KBM-7 (cell line): ENCODE measurements at places on chromosomes 7 and 10.

- DNase-seq: no peak
These were observed 50.0 kb downstream of the ANLN start for GRCh38 chr7:36439624-36440023.

DNA sequence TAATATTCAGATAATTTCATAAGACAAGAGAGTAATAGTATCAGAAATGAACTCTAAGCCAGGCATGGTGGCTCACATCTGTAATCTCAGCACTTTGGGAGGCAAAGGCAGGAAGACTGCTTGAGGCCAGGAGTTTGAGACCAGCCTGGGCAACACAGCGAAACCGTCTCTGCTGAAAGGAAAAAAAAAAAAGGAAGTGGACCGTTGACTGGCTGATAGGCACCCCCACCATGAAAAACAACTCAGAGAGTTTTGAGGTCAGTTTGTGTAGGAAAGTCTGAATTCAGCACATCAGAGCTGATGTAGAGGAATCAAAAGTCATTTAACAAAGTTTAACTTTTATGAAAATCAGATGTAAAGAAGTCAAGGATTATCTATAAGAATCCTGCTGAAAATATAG, 63.2 kb upstream of the AMPH start:
- DNase-seq: peak; percentile 49

DNA sequence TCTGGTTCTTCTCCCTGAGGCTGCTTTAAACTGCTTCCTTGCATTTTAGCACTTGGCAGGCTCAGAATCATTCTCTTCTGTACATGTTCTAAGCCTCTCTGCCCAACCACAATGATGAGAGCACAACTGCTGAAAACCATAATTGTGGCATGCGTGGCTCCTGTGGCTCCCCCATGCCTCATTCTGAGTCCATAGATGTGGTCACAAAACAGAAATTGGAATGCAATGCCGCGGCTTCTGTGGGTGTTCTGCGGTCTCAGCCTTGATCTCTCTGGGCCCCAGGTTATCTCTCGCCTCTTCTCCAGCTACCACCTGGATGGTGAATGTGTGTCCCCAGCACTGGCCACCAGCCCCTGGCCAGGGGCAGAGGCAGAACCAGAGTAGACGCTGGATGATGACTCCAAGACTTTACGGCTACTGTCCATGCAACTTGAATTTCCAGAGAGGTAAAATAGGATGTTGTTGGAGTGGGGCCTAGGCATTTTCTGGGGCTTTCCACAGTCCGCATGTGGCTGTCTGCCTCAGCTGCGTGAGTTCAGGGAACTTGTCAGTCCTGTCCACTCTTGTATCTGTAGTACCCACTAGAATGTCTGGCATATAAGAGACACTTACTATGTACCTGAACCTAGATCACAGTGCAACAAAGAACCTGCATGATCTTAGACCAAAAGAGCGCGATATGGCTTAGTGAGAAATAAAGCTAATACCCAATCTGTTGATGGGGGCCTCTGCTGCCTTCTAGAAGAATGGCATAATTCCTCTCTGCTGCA, 52.4 kb upstream of the ADRB1 start:
- DNase-seq: no peak

DNA sequence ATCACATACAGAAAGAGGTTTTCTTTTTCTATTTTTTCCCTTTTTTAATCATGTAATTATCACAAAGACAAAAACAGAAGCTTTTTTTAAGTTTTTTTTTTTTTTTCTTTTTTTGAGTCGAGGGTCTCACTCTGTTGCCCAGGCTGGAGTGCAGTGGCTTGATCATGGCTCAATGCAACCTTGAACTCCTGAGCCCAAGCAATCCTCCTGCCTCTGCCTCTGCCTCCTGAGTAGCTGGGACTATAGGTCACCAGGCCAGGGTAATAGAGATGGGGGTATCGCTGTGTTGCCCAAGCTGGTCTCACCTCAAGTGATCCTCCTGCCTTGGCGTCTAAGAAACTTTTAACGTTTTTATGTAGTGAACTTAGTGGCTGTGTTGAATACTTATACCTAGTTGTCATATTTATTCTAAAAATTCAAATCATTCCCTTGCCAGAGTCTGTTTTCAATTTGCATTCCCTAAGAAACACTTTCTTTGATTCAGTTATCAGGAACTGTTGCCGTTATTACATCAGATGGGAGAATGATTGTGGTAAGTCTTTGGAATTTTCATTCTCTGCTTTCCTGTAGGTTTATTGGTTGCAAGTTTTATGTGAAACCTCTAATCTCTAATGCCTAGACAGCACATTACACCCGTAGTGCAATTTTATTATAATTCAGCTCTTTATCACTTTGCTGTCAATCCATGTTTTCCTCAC, 1.3 kb downstream of the LSM8 start:
- no peak for DNase-seq

DNA sequence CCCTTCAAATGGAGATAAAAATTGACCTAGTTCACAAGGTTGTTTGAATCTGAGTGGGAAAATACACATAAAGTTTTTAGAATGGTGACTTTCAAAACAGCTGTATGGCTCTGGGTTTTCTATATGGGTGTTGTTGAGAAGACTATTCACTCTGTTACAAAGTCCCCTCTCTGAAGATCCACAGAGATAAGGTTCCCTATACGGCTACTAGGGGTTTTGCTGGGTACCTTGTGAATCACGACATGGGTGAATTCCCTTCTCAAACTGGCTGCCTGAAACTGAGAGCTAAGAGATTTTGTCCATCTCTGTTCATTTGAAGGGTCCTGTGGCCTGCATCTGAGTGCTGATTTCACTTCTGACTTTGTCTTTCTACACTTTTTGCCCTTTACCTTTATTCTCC, 11.8 kb upstream of the SLC13A1 start:
- no peak for DNase-seq

- peak; percentile 60 for DNase-seq
These were observed 82.7 kb downstream of the NOC3L start for GRCh38 chr10:94279835-94280709.

GRCh38 chr10:50653142-50653541, 29.4 kb upstream of the SGMS1 start:
- peak; percentile 43 for DNase-seq

GRCh38 chr10:14761372-14761771, 13.3 kb downstream of the FAM107B start:
- peak; percentile 11 for DNase-seq
